ENCODE measurements at places on chromosomes 1 and 21.

DNA sequence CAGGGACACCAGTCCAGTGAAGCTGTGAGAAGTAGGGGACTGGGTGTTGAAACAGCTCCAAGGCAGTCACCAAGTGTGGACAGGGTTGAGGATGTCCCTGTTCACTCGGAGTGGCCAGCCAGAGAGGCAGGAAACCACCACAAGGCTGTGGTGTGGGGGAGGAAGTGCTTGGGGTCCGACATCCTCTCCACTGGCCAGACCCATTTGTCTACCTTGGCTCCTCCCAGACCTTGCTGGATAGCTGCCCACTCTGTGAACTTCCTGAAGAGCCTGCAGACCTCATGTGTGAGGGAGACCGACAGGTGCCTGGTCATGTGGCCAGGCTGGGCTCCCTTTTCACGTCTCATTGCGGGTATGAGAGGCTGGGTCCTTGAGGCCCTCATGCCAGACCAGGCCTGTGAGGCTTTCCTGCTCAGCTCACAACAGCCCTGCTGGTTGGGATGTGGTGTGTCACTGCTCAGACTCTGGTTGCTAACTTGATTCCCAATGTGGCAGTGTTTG, 21.8 kb downstream of the CYP4B1 start:
- DNase-seq, result no peak

DNA sequence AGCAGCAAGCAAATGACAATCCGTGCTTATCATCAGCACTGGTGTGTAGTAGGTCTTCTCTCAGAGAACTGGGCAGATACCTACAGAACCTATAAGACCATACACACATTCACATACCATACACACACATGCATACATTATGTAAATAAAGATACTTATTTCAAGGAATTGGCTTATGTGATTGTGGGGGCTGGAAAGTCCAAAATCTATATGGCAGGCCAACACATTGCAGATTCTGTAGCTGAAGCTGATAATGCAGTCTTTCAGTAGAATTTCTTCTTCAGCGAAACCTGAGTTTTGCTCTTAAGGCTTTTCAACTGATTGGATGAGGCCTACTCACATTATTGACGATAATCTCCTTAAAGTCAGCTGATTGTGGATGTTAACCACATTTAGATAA, 24.1 kb downstream of the RAP1A start:
- no peak for DNase-seq

DNA sequence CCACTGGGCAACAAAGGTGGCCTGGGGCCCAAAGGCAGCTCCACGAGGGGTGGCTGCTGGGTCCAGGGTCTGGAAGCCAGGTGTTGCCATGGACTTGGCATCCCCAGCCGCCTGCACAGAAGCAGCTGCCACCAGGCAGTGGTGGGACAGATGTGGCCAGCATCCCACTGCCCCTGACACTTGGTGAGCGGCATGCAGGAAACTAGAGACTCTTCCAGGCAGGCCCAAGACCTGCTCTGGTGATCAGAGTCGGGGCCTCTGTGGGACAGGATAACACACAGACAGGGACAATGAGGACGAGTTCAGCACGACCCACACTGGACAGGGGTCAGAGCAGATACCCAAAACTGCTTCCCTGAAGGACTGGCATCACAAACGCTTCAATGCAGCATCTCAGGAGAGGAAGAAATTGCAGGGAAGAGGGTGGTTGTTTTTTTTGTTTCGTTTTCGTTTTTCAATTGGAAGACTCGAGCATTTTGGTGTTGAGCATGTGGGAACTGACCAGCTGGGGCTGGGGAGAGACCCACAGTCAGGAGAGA, 34.1 kb upstream of the RNF187 start:
- no peak for DNase-seq

GRCh38 chr1:1242461-1243265, 3.9 kb downstream of the C1QTNF12 start:
- no peak for DNase-seq

DNA sequence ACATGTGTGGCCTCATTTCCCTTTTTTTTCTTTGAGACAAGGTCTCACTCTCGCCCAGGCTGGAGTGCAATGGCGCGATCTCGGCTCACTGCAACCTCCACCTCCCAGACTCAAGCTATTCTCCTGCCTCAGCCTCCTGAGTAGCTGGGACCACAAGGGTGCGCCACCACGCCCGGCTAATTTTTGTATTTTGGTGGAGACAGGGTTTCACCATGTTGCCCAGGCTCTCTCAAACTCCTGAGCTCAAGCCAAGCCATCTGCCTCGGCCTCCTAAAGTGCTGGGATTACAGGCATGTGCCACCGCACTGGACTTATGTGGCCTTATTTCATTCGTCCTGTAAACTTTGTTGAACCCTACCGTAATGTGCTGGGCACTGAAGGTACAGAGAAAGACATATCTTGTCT, 569 bp upstream of the WARS2 start:
- no peak for DNase-seq

- no peak for DNase-seq
Measured at GRCh38 chr1:53535846-53536245, 76.6 kb downstream of the DMRTB1 start.

GRCh38 chr1:238469146-238469631, 578.5 kb upstream of the ZP4 start:
- DNase-seq, result no peak

DNA sequence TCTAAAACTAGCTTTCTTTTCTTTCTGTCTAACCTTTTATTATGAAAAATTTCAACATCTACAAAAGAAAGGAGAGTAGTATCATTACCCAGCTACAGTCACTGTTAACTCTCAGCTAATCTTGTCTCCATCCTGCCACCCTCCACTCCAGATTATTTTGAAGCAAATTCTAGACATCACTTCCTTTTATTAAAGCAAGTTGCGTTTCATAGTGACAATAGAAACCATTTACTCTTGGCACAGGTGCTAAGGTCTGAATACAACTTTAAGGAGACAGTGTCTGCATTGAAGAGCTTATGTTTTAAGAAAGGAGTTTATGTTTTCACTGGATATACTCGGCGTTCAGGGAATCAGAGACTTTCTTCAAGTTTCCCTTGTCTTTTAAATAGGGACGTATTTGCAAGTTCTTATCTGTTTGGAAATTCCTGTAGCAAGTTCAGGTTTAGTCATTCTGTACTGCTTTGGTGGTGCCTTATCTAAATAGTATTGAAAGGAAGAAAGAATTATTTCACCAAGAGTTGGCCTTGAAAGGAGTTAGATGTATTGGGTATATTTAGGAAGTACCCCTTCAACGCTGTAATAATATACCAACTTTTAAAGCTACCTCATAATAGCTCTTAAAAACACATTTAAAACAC, 42.7 kb downstream of the ITSN1 start:
- no peak for DNase-seq

- DNase-seq, result no peak
Measured at GRCh38 chr21:38261851-38262250, 5.1 kb downstream of the KCNJ15 start.

DNA sequence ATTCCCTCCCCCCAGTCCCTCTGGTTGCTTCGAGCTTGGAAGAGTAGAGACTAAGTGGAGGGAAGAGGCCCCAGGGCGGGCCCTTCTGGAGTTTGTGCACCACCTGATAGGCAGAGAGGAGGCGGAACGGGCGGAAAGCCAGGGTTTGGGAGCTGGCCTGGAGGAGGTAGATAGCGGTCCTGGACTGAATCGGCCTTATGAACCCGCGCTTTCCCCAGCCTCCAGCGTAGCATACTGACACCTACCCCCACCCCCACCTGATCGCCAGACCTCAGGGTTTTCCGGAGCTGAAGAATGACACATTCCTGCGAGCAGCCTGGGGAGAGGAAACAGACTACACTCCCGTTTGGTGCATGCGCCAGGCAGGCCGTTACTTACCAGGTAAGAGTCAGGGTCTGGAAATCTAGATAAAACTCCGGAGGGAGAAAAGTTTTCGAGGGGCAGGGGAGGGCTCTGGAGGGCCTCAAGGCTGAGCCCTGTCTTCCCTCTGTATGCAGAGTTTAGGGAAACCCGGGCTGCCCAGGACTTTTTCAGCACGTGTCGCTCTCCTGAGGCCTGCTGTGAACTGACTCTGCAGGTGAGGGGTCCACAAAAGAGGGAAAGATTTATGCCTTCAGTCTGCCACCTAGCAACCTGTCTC, 705 bp downstream of the UROD start:
- peak; percentile 43 for DNase-seq

GRCh38 chr1:82995951-82996350, 1003.0 kb downstream of the TTLL7 start:
- no peak for DNase-seq

DNA sequence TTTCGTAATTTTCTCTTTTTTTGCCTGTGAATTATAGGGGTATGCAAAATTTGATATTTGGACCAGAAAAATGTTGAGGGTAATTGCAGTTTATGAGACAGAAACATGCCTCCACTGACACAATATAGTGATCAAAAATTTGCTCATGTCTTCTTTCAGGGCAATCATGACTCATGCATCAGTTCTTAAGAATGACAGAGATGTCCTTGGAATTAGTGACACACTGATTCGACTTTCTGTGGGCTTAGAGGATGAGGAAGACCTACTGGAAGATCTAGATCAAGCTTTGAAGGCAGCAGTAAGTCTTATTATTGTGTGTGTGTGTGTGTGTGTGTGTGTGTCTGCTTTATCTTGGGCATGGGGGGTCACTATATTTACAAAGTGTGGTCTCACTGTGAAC, 27.5 kb downstream of the CTH start:
- DNase-seq, result no peak

DNA sequence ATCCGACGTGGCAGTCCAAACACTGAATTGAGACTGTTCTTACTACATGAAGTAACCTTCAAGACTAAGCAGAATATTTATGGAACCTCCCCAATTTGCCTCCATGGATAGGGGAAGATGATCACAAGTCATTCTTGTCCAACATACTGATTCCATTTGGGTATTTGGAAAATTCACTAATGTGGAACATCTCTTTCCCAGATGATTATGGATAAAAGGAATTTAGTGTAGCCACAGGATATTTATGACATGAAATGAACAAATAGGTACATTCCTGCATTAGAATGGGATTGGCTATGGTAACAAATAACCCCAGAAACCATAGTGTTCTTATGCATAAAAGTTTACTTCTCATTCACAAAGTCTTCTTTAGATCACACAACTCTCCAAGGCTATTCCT, 40.2 kb upstream of the SGIP1 start:
- no peak for DNase-seq

GRCh38 chr1:54417123-54417522, 10.9 kb upstream of the SSBP3 start:
- no peak for DNase-seq

DNA sequence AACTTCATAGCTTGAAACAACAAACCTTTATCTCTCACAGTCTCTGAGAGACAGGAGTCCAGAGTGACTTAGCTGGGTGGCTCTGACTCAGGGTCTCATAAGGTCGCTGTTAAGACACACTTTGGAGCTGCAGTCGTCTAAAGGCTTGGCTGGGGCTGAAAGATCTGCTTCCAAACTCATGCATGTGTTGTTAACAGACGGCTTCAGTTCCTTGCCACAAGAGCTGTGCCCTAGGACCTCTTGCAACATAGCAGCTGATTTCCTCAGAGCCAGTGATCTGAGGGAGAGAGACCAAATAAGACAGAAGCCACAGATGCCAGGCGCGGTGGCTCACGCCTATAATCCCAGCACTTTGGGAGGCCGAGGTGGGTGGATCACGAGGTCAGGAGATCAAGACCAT, 176.8 kb downstream of the DISC1 start:
- DNase-seq, result no peak

DNA sequence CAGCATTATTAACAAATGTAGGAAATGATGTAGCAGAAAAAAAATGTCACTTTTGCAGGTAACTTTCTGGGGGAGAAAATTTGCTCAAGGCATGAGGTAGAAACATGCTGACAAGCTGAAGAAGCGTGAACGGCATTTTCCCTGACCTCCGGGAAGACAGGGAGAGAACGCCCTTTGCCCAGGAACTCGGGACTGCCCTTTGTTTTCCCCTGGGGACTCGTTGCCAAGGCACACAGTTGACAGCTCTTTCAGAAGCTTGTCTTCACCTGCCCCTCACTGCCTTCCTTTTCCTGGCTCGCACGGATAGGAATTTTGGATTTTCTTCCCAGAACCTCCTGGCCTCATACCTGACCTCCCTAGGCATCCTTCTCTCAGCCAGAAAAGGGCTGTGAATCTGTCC, 52.7 kb upstream of the COA6 start:
- DNase-seq, result no peak

- DNase-seq, result no peak
Measured at GRCh38 chr1:211843018-211843417, 12.5 kb upstream of the LPGAT1 start.

- DNase-seq, result no peak
Measured at GRCh38 chr1:45552331-45552730, 1.7 kb downstream of the AKR1A1 start.

- DNase-seq, result no peak
Measured at GRCh38 chr1:14260480-14260879, 338.0 kb upstream of the KAZN start.

DNA sequence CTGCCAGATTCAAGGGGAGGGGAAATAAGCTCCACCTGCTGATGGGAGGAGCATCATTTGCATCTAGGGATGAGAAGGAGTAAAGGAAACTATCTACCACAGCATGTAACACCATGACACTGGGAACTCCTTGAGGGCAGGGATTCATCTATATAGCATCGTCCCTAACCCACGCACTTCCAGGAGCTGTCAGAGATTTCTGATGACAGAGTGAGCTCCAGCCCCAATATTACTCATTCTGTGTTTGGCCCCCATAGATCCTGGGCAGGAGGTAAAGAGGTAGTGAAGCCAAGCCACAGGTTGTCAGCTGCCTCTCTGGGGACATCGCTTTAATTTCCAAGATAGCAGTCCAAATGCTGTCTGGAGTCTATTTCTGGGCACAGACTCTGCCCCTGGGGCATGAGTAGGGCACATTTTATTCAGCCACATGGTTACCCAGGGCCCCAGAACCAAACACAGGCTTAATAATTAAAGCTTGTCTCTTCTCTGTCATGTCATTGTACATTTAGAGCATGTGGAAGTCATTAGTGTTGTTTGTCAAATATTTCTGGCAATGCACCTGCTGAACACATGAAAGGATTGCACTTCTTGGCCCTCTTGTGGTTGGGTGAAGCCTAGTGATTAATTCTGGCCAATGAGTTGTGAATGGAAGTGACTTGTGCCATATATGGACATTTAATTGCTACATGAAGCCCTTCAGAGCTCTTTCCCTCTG, 105.9 kb upstream of the POU3F1 start:
- DNase-seq, result no peak

DNA sequence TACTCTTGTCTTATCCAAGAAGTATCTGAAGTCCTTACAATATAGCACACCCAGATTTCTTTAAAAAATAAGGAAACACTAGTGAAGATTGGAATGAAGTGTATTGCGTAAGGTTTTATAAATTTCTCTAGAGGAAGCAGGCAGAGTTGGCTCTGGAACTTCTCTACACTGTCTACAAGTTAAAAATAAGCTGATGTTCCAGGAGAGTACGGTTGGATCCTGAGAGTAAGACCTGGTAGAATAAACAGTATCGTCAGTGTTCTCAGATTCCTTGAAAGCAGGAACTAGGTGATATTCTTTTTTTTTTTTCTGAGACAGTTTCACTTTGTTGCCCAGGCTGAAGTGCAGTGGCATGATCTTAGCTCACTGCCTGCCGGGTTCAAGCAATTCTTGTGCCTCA, 107.9 kb downstream of the USP25 start:
- DNase-seq, result no peak
